Gastrocnemius medialis (tissue), 4 donors: ENCODE measurements at places on chromosomes 6 and 20.

- no peak for DNase-seq
These were observed 796 bp downstream of the PHF20 start for GRCh38 chr20:35772563-35773058.

- DNase-seq = no peak
These were observed 273.5 kb downstream of the COL12A1 start for GRCh38 chr6:74932232-74932888.

GRCh38 chr20:53647286-53647821 lies 53.7 kb upstream of the ZNF217 start:
- DNase-seq = no peak

GRCh38 chr20:3374296-3374695 lies 33.2 kb downstream of the DNAAF9 start:
- DNase-seq = no peak

DNA sequence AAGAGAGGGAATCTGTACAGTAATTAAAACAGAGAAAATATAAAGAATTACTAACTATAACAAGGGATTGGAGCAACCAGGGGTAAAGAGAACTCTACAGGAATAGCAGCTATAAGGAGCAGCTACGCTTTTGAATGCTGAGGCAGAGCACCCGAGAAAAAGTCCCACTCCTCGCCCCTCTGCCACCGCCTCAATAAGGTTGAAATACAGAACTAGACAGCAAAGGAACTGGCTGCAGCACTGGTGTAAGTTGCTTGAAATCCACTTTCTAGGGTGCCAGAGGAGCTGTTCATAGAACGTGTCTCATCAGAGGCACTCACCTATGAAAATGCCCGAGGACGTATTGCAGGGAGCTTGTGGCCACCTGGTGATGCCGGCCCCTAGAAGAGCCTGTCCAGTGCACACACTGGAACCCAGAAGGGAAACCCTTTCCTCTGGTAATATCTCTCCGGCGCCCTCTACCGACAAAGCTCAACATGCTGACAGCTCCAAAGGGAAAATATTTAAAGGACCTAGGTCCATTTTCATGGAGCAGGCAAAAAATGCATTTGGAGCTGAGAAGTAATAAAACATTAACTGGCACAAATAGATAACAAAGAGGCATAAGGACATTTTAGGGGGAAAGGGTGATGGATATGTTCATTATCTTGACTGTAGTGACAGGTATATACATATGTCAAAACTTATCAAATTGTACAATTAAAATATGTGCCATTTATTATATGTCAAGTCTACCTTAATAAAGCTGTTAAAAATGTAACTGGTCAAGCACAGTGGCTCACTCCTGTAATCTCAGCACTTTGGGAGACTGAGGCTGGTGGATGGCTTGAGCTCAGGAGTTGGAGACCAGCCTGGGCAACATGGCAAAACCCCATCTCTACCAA lies 137.4 kb upstream of the HDAC2 start:
- DNase-seq = peak; percentile 19

- DNase-seq = no peak
These were observed 36.3 kb upstream of the CLIC5 start for GRCh38 chr6:46051962-46052361.

GRCh38 chr6:41474213-41474933 lies 71.8 kb upstream of the FOXP4 start:
- DNase-seq = no peak

DNA sequence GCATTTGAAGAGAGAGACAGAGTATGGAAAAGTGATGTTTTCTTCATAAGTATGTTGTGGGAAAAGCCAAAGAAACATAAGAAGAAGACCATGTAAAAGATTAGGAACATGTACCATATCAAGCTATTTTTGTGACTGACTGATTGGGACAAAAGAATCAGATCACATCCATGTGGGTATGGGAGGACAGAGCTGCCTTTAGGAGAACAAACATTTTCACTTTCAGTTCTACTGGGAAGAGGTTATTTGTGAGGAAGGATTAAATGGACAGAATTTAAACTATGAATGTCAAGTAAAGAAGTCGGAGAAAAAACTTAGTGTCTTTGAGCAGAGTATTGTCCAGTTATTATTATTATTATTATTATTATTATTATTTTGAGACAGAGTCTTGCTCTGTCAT lies 124.4 kb upstream of the HCRTR2 start:
- no peak for DNase-seq

DNA sequence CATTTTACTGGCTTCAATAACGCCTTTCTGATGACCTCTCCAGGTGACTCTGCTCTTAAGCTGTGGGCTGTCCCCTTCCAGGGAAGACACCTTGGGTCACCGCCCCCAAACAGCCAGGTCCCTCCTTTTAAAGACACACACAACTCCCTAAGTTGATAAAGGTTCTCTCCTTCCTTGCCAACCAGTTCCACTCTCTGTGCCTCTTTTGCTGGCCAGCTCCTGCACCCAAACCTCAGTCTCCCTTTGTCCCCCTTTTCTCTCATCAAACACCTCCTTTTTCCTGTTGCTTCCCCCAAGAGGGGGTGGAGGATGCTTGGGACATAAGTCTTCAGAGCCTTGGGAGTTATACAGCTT lies 1.0 kb downstream of the NCOA6 start:
- peak; percentile 81 for DNase-seq

DNA sequence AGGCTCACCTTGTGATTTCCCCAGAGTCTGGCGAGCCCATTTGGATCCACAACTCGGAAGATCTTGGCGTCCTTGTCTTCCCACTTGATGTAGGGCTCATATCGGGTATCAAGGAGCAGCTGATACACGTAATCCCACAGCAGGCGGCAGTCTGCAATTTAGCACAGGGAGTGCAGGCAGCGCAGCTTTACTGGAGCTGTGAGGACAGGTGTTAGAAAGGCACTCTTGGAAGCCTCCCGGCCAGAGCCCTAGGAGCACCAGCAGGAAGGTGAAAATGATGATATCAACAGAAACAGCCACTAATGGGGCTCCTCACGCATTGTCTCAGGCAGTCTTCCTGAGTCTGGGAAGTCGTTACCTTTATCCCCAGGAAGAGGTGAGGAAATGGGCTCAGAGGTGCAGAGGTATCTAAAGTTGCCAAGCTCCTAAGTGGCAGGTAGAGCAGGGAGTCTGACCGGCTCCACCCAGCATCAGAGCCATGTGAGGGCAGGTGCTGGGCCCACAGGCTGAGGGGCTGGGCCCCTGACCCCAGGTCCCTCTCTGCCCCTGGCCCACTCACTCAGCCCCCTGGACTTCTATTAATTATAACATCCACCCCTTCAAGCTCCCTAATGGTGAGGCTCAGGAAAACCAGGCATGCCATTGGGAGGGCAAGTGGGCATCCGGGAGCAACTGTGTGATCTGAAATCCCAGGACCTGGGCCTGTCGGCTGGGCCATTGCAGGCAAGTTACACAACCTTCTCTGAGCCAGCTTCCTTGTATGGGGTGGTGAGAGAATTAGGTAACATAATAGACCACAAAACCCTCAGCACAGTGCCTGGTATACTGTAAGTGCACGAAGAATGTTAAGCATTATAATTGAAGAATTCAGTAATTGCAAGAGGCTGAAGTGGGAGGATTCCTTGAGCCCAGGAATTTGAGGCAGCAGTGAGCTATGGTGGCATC lies 18.3 kb downstream of the ETV7 start:
- peak; percentile 71 for DNase-seq

DNA sequence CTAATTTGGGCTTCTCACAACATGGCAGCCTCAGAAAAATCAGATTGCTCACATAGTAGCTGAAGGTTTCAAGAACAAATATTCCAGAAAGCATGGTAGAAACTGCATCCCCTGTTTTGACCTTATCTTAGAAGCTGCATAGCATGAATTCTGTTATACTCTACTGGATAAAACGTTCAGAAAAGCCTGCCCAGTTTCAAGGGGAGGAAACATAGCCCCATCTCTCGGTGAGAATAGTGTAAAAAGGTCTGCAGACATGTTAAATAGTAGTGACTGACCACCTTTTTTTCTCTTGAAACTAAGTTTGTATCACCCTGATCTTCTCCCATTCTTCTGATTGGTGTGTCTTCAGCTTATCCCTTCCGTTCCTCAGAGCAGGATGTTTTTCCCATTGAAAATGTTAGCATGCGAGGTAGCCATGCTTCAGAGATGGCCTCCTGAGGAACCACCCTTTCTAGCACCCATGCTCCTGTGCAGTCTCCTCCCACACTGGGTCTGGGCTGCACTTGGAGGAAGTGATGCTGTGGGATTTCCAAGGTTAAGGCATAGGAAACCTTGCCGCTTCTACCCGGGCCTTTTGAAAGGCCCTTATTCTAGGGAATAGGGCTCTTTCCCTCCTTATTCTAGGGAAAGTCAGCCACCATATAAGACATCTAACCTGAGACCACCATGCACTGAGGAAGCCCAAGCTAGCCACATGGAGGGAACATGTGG lies 50.1 kb downstream of the MARCKS start:
- DNase-seq = no peak

- no peak for DNase-seq
These were observed 1.1 kb downstream of the ARG1 start for GRCh38 chr6:131574133-131574532.

DNA sequence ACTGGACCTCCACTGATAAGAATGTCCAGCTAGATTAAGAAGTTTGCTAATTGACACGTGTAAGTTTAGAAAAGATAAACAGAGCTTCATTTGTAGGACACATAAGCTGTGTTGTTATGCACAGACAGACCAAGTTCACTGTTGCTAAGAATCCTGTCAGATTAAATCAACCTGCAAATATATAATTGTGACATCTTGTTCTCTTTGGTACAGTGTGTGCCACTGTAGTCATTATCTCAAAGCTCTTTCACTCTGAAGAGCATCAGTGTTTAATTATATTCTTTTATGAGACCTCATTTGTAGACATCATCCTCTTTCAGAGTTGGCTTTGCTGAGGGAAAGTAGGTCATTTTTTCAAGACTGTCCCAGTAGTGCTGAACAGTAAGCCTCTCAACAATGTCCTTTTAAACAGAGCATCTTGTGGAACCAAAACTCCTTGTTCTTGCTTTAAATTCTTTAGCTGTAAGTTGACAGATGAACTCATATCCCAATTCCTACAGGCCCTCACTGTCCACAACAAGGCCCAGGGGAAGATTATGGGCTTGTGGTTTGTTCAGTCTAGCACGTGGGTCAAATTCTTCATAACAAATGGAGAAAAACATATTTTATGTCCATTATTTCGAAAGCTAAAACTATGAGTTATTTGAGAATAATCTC lies 252.4 kb downstream of the HDGFL1 start:
- no peak for DNase-seq

DNA sequence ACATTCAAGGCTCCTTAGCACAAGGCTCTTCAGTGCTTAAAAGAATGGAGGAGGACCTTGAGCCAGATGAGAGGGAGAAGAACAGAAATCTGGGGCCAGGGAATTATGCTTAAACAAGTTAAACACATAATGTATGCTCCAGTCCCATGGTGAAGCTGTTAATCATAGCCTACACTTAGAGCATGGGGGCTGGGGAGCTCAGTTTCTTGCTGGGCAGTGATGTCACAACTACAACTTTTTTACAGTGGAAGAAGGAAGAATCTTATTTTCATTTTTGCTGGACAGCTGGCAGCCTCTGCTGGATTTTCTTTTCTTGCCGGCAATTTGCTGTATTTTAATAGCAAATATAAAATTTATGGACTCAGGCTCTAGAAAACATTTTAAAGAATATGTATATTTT lies 432.5 kb downstream of the CD109 start:
- no peak for DNase-seq

- DNase-seq = no peak
These were observed 1049.8 kb downstream of the KIF16B start for GRCh38 chr20:15523400-15523799.

DNA sequence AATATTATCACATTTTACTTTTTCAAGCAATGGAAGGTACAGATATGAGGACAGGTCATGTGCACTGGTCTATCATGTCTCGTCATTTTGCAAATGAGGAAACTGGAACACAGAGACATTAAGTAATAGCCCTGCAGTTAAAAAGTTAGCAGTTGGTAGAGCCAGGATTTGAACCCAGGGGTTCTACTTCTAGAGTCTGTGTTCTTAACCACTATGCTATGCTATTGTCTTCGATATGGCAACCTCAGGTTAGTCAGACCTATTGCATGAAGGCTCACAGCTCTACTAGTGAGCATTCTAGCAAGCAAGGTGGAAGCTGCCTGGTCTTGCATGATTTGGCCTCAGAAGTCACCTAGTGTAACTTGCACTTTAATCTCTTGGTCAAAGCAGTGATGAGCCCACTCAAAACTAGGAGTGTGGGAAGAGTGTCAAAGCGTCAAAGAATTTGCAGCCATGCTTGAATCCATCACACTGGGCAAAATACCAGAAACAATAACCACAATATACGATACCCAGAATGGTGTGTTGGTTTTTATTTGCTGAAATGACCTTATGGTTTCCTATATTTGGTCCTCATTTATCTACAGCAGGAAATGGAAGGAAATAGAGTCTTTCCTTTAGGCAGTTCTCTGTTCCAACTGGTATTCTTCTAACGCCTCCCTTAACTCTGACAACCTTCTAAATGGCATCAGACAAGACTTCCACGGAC lies 20.4 kb upstream of the BMP2 start:
- DNase-seq = no peak

DNA sequence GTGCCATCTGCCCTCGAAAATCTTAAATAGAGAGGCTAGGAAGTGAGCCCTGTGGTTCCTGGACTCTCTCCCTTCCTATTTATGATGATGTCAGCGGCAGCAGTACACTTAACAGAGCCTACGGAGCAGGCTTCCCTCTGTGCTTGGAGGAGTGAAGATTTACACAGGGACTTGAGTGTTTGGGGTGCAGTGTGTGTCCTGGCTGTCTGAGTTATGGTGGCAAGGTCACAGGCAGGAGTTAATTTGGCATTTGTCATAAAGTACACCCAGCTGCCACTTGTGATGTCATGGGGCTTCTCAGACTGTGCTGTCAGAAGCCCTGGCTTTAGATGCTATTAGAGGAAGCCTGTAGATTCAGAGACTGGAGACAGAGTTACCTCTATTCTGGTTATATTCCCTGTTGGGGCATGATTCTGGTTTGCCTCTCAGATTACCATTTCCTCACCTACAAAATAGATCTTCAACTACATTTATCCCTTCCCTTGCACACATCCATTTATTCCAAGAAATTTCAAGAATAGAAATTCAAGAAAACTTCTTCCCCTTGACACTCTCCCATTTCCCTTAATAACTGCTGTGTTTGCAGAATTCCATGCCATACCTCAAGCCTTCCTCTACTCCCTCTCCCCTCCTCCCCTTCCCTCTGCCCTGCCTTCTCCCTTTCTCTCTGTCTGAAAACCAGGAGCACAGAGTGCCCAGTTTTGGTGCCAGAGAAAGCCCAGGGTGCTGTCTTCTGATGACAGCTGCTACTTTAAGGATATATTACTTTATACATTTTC lies 72.1 kb downstream of the SLC24A3 start:
- DNase-seq = no peak

DNA sequence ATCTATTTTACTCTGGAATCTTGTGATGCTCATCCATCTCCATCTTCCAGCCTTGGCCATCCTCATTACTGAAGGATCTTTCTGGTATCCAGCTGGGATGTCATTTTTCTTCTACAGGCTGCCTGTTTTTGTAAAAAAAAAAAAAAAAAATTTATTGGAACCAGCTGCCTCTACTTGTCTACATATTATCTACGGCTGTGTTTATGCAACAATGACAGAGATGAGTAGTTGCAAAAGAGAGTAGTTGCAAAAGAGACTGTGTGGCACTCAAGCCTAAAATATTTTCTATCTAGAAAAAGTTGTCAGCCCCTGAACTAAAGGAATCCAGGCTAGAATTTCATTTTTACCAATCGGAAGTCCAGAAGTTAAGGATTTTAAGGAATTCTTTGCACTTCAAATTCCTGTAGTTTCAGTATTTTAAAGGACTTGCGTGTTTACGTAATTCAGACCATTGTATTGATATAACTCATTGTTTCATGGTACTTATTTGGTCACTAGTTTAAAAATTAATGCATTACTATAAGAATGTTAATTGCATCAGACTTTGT lies 38.6 kb upstream of the PLCG1 start:
- DNase-seq = no peak

GRCh38 chr6:153210083-153210482 lies 79.0 kb upstream of the RGS17 start:
- DNase-seq = no peak
